ENCODE measurements at places on chromosomes 6 and 20.
A peak's percentile ranks its signal among the peaks of the same experiment; 100 is the strongest.

DNA sequence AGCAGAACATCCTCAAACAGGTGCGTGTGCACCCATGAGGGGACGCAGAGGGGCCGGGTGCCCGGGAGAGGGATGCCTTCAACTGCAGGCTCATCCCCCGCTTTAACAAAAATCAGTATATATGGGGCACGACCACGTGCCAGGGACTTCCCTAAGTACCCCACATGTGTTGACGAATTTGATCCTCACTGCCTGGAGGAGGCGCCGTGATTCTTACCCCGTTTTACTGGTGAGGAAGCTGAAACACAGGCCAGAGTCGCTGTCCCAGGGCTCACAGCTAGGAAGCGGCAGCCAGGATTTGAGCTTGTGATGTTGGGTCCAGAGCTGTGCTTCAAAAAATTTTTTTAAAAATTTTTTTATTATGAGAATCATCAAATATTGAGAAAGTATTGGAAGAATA is 44.8 kb downstream of the ITPR3 start:
- no peak for DNase-seq

DNA sequence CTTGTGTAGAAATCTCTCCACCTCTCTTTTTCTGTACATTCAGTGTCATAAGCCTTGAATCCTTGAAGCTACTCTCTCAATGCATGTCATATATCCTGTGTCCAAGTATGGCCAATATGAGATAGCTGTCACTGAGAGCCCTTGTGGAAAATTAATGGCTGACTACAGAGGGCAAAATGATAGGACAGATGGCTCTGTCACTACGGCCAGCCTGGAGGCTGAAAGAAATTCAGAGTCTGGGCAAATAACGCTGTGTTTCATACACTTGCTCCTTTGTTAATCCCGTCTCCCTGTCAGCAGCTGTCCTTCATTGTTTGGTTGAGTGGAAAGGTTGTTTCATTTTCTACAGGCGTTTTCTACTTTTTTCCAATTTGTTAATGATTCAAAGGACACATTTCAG is 70.4 kb upstream of the VGLL2 start:
- no peak for DNase-seq

GRCh38 chr6:150813993-150814359 is 51.5 kb upstream of the MTHFD1L start:
- DNase-seq: no peak

DNA sequence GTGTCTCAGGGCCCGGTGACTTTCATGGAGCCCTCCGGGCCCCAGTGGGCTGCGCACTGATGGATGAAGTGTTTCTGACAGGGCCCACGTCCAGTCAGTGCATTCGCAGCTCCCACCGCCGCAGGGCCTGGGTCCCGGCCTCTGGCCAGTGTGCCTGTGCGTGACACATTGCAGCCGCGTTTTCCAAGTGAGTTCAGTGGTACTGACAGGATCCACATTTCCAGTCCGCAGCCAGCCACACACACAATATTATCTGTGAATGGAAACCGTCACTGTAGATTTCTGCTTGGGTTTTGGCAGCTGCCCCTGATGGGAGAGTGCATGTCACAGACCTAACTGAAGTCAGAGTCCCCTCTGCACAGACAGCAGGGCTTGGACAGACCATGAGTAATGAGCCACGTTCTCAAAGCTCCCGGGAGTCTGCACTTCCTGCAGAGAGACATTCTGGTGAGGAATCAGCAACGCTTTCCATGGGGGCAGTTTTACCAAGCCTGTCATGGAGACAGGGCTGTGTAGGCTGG is 171.4 kb downstream of the MYLK4 start:
- no peak for DNase-seq

DNA sequence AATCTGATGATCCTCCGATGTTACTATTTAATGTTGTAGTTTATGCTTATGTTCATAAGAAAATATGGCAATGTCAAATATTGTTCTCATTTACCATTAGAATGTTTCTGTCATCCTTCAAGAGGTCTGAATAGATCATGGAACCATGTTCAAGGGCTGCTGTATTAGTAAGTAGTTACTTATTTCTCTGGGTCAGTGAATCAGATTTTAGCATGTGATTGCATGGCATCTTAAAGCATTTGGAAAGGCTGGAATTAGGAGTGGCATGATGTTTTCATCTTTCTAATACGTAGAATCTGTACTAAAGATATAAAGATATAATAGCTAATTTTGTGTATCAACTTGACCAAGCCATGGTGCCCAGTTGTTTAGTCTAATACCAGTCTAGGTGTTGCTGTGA is 40.5 kb upstream of the NKX2-4 start:
- no peak for DNase-seq

- peak; percentile 54 for DNase-seq
These were observed 556.6 kb upstream of the CDH4 start for GRCh38 chr20:60695226-60696000.

DNA sequence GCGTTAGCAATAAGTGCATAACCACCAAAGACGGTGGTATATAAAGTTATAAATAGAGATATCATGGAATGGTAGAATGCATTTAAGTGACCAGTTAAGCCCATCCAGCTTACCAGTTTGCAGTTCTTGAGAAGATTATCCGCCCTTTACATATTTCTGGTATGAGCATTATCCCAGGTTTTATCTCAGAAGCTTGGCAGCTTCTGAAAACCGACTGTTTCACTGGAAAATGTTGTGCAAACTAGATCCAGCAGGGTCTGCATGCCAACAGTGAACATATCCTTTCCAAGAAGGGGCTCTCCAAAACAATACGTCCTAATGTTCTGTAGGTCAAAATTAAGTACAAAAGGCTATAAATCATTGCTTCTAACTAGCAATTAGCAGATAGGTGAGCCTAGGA is 29.5 kb upstream of the SHLD1 start:
- DNase-seq: no peak

GRCh38 chr20:3135507-3136070 is 24.1 kb downstream of the FASTKD5 start:
- no peak for DNase-seq

DNA sequence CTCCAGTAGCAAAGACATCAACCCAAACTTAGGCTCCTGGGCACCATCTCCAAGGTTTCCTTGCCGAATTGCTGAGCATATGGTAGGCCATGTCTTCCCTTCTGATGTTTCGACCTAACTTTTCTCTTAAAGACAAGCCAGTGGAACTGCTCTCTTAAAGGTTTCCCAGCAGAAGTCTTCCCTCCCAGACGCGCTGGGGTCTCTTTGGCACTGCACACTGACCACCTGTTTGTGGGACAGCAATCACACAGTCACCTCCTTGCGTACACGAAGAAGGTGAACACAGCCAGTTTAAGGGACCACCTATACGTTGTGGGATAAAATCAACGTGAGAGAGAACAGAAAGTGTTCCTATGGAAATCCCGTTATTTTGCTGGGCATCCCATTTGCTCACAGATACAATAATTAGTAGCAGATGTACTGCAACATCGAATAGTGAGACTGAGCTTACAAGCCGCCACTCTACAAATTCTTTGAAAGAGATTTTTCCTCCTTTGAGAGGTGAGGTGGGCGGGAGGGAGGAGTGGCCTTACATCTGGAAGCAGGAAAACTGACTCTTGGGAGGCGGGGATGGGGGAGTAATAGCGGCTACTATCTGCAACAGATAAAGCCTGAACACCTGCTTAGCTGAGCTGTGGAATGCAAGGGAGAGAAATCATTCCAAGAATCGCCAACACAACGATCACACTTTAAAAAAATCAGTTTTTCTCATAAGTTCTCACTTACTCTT is 9.9 kb downstream of the GRIK2 start:
- no peak for DNase-seq

GRCh38 chr20:20459726-20460125 is 91.8 kb downstream of the INSM1 start:
- no peak for DNase-seq

DNA sequence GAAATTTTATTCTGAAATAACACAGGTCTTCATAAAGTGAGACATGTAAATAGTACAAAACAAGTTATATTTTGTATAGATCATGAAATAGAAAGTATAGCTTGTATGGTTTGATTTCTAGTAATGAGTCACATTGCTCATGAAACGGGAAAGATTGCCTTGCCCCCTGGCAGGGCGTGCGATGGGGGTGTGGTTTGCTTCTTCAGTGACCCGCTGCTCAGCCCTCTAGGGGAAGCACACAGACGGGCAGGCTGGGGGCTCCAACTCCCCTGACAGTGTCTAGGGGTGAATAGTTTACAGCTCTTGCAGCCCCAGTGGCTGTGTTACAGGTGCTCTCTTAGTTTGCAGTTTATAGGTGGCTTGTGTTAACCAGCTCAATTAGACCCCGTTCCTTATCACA is 170.5 kb upstream of the RGS17 start:
- no peak for DNase-seq

DNA sequence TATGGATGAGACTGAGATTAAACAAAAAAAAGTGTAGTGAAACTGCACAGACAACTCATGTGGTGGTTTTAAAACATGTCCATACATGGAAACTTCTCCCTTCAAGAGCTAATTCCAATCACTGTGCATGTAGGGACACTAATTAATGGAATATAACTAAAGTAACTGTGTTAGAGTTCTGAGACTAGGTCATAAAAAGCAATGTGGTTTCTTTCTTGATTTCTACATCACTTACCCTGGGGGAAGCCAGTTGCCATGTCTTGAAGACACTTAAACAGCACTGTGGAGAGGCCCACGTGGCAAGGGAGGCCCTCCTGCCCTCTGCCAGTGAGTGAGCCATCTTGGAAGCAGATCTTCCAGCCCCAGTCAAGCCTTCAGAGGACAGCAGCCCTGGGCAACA is 118.2 kb upstream of the DST start:
- no peak for DNase-seq

DNA sequence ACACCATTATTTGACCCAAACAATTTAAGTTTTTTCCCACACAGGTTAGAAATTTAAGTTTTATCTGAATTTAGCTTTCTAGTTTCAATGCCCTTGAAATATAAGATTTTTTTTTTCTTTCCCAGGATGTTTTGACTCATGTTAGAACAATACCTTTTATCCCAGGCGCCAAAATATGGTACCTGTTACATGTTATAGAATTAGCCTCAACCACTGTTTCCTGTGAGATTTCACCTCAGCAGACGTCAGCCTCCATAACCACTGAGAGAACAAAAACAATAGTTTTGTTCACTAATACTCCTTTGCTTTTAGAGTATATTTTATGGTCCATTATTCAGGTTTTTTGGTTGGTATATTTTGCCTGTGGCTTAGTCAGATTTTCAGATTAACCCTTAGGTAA is 302.9 kb downstream of the CDKAL1 start:
- DNase-seq: no peak

- DNase-seq: no peak
These were observed 37.9 kb downstream of the MAFB start for GRCh38 chr20:40651151-40651550.

- no peak for DNase-seq
These were observed 173.5 kb upstream of the SNX9 start for GRCh38 chr6:157649311-157650260.

DNA sequence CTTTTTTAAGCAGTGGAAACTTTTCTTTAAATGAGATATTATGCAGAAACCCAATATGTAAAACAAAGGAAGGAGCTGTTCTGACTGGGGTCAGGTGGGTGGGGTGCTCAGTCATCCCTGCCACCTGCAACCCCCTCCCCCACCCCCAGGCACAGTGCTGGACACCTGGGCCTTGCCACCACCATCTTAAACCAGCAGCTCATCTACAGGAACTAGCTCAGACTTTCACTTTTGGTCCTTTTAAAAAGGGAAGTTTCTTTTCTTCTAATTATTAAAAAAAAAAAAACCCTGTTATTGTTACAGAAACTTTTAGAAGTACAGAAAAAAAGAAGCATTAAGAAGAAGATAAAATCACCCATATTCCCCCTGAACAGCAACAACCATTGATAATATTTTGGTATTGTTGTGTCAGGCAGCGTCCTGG is 37.1 kb downstream of the PPP1R16B start:
- no peak for DNase-seq

GRCh38 chr6:160462116-160462515 is 113.9 kb downstream of the SLC22A3 start:
- DNase-seq: no peak

- no peak for DNase-seq
These were observed 143.9 kb upstream of the PREP start for GRCh38 chr6:105546754-105547153.

- DNase-seq: no peak
These were observed 244.2 kb downstream of the CDKAL1 start for GRCh38 chr6:20778459-20778858.

DNA sequence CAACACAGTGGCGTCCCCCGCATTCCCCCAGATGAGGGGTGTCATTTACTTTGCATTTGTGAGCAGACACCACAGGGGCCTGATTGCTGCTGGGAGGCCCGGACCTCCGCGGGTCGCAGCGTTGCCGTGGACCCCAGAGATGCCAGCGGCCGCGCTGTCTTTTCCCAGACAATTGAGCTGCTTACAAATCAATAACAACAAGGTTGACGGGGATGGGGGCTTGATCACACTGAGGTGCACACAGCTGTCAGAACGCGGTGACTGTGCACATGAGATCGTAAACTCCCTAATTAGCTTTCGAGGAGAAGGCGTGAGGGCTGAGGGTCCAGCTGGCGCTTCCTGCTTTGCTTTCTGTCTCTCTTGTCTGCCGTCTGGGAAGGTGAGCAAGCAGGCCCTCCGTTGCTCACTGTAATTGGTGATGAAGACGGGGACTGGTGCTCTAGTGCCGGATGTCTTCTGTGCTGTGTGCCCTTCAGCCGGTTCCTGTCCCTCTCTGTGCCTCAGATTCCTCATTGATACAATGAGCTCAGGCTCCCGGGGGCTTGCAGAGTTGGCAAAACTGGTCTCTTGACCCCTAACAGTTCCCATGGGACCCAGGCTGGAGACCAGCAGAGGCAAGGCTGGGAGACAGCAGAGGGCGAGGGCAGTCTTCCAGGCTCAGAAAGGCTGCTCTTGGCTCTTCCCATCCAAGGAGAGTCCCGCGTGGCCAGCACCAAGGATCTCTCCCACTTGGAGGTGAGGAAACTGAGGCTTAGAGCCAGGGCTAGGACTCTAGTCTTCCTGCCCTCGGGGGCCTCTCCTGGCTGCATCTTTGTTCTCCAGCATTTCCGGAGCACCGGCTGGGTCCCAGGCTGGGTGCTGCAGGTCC is 126.0 kb upstream of the PMEPA1 start:
- DNase-seq: no peak

DNA sequence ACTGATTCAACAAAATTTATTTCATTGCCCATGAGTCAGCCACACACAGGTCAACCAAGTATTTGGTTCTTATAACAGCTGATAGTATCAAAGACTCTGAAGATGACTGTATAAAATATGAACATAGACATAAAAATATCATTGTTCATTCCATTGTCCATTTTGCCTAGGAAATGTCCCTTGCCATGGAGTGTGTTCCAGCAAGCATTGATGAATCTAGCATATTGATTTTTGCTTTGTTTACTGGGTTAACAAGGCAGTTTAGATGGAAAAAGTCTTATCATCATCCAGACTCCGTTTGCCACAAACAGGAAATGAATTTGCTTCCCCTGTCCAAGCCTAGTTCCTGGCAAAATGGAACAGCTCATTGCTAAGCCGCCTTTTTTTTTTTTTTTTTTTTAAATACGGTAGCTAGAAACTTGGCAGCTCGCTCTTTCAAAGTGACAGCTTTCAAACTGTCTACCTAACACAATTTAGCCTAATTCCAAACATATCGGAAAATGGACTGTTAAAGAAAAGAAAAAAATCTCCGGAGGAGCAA is 7.5 kb downstream of the F13A1 start:
- DNase-seq: no peak

All from putamen (tissue), 1 donor.